NCI-H1048 (cell line): ENCODE measurements at places on chromosomes 7 and 10.

- no peak for DNase-seq
These were observed 36.1 kb downstream of the BMPER start for GRCh38 chr7:33941418-33941817.

DNA sequence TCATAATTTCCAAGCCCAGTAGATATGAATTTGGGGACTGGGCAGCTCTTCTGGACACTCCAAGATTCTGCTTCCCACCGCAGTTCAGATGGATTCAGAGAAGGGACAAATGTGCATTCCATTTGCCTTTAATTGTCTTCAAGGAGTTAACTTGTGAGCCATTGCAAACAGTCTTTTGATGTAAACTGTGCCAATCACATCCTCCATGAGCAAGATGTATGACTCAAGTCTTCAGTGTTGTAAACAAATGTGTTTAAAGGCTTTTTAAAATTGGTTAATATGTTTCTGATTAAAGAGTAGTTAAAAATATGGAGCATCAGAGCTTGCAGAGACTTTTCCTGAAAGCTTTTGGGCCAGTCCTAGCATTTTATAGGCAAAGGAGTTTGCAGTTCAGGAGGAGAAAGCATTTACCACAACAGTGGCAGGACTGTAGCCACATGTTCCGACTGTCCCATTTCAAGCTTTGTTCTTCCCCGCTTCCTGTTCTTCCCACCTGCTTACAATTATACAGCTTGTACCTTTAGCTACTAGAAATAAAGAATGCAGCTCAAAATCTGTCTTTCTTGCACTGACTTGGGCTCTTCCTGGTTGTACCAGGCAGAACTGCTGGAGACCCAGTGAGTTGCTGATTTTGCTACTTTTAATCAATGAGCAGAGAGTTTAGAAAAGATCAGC, 6.2 kb downstream of the SLC18A2 start:
- no peak for DNase-seq

- DNase-seq: no peak
These were observed 423.3 kb downstream of the GLRX3 start for GRCh38 chr10:130559547-130559880.

DNA sequence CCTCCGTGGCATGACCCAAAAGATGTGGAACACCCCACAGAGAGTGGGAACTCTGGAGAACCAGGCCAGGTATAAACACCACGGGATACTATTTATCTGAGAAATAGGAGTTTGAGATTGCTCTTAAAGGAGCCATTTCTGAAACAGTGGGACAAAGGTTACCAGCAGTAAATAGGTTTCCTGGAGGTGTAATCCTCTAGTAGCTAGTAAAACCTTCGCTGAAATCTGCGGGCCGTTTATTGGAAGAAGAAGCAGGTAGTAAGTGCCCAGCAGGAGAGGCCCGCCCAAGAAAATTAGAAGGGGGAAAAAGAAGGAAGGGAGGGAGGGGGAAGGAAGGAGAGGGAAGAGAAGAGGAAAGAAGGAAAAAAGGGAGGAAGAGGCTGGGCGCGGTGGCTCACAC, 51.6 kb downstream of the CHST3 start:
- no peak for DNase-seq

GRCh38 chr7:143250822-143251221, 12.4 kb upstream of the GSTK1 start:
- no peak for DNase-seq

- DNase-seq: peak; percentile 74
These were observed 12.3 kb downstream of the AUTS2 start for GRCh38 chr7:69610374-69611084.

DNA sequence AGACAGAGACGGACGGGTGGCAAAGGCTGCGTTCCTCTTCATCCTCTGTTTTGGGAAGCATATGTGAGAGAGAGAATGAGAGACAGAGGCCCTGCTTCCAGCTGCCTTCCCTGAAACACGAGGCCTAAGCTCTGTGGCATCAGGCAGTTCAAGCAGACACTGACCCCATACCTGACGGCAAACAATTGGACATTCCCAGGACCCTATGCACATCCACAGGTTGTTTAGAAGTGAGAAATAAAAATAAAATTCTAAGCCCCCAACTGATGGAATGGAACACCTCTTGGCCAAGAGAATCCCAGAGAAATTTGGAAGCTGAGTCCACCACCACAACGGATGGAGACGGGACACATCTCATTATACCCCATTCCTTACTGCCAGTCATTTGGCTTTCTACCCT, 105.3 kb downstream of the CPXM2 start:
- DNase-seq: no peak

- no peak for DNase-seq
These were observed 302.4 kb downstream of the GRID1 start for GRCh38 chr10:86064219-86064618.
